ENCODE measurements at places on chromosomes 1 and 21.
A peak's percentile ranks its signal among the peaks of the same experiment; 100 is the strongest.

DNA sequence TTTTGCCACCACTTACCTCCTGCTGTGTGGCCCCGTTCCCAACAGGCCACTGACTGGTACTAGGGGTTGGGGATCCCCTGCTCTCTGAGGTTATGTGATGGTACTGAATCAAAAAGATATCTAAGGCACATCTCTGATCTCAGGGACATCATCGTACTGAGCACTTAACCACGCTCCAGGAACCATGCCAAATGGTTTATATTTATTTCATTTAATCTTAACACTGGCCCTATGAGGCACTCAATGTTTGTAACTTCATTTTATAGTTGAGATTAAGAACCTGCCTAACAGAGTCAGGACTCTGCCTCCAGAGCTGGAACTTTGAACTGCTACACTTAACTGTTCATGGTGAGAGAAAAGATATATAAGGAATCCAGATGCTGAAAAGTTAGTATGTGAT lies 98.0 kb upstream of the HP1BP3 start:
- DNase-seq = no peak

DNA sequence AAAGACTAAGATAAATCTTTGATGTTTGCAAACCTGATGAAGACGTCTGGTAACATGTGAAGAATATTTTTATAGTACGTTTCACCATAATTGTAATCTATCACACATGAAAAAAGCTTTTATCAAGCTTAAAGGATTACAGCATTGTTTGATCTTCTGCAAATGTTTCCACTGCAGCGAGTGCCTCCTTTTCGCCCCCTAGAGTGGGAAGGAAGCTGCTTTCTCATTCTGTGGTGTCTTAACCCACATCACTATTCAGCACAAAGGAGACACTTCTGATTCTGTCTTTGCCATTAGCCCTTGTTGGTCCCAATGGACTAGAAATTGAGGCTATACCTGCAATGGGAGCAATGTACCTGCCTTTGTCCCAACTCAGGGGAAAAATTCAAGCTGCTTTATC lies 46.0 kb upstream of the IL12RB2 start:
- no peak for DNase-seq

DNA sequence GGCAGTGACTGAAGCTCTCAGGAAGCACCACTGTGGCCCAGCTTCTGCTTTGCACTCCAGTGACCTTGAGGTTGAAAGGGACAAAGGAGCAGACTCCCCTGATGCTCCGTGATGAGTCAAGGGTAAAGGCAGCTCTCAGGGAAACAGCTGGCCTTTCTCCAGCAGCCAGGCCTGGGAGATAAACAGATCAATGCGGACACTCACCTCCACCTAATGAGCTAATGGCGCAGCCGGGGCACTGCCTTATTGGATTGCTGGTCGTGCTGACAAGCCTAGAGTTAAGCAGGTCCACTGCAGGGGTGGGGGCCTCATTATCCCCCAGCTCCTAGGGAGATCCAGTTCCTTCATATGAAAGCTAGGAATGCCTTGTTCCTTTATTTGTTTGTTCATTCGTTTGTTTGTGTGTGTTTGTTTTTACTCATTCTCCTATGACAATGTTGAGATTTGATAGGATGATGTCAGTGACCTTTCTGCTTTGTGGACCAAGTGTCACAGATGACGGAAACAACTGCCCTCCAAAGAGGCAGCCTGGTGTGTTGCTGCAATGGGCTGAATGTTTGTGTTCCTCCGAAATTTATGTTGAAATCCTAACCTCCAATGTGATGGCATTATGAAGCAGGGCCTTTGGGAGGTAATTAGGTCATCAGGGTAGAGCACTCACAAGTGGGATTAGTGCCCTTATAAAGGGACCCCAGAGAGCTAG lies 141.4 kb upstream of the BEND5 start:
- no peak for DNase-seq

DNA sequence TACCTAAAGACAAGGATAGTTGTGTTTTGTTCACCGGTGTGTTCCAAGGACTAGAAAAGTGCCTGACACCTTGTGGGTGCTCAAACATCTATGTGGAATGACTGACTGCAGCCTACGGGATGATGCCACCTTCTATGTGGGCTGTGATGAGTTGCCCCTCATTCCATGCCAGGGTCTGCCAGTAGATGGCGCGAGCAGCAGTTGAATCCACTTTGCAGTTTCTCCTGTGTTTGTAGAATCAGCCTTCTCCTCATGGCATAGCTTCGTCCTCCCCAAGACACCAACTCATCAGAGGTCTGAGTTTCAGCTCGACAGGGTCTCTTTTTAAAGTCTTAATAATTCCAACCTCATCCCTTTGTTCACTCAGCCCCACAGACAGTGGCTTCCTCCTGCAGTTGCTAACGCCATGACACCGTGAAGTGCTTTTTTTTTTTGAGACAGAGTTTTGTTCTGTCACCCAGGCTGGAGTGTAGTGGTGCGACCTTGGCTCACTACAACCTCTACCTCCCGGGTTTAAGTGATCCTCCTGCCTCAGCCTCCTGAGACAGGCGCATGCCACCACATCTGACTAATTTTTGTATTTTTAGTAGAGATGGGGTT lies 133.7 kb downstream of the CAPN8 start:
- DNase-seq = peak; percentile 31

DNA sequence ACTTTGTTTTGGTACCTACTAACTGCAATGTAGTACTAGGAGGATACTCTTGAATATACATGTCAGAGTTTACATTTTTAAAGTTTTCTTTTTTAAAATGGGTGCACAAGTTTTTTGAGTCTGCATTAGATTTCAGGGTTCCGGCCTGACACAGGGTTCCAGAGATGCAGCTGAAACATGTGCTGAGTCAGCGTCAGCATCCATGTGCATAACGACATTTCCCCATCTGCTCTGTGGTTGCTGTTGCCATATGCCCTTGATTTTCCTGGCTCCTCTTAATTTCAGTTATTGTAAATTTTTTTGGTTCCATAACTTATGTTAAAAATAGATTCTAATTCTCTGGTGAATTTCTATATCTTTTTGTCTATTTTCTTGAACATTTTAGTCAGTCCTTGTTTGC lies 12.3 kb upstream of the METTL13 start:
- no peak for DNase-seq

DNA sequence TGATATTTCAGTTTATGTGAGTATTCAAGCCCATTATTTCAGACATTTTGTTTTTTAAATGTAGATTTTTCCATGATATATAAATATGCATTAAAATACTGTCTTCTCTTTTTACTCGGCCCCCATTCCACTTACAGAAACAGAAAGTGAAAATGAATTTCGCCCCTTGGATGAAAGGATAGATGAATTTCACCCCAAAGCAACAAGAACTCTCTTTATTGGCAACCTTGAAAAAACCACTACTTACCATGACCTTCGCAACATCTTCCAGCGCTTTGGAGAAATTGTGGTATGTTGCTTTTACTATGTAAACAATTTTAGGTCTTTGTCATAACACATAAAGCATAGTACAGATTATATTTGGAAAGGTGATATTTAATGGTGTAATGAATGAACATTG lies 59.9 kb downstream of the ZBTB17 start:
- DNase-seq = no peak

DNA sequence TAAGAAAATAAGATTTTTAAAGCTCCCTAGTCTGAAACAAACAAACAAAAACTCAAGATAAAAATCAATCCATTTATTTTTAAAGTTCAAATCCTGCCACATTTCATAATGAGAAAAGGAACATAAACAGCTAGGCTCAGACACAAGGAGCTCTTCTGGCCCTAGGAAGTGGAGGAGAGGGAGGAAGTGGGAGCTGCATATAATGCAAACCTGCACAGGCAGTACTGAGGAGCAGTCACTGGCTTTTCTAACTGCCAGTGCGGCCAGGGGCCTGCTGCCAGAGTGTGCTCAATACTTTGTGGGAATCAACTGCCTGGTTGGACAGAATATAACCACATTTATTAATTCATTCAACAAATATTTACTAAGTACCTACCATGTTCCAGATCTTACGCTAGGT lies 139.8 kb upstream of the SPATA6 start:
- DNase-seq = no peak

GRCh38 chr1:228861832-228862180 lies 126.5 kb downstream of the RHOU start:
- DNase-seq = no peak

Data from CD4-positive, alpha-beta T cell treated with Interleukin-15 for 1 hour (primary cell).